ENCODE measurements at places on chromosomes 2 and 18.
A peak's percentile ranks its signal among the peaks of the same experiment; 100 is the strongest.

DNA sequence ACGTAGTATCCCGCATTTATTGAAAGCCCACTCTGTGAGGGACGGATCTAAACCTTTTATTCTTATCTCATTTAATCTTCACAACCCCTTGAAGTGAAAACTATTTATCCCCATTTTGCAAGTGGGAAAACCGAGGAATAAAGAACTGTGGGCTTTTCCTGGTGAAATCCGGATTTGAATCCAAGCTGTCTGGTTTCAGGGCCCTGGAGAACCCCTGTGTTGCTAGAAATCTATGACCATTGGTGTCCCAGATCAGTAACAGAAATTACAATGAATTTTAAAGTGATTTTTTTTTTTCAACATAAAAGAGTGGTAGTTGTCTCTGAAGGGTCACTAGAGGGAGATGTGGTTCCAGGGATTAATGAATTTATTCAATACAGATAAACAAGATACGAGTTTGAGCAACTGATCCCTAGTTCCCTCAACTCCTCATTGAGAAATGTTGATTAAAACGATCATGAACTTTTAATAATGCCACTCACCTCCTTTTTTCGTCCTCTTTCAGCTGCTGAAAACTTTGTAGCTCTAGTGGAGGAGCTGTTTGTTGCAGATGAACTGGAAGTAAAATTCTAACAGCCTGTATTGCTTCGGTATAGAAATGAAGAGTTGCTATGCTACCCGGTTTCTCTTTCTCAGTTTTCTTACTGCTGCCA is 940 bp downstream of the XRCC5 start:
- peak; percentile 32 for DNase-seq

DNA sequence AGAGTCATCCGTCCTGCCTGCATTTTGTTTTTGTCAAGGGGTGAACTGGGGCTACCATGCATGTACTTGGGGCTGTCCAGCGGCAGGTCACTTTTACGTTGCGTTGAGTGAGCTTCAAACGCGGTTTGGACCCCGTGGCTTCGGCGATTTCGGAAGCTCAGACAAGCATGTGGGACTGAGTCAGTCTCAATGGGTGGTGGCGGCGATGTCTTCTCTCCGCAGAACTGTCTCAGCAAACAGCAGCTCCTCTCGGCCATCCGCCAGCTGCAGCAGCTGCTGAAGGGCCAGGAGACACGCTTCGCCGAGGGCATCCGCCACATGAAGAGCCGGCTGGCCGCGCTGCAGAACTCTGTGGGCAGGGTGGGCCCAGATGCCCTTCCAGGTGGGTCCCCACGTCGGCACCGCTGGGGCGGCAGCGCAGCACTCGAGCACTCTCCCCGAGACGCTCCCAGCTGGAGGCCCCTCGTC is 21.3 kb downstream of the FBLN7 start:
- DNase-seq, result peak; percentile 47

DNA sequence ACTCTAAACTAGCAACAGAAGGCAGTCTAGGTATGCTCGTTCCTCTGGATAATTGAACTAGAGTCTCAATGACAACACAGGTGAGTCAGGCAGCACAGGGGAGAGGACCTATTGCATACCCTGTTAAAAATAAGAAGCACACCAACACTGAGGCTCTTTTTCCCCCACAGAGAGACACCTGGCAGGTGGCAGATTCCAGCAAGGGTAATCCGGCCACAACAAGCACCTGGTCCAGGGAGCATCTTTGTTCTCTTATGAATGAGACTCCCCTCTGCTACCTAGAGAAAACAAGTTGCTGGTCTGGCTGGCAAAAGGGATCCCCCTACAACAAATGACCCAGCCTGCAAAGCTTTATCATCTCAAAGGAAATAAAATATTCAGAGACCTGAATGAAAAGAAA is 508.9 kb upstream of the POU3F3 start:
- DNase-seq, result no peak

DNA sequence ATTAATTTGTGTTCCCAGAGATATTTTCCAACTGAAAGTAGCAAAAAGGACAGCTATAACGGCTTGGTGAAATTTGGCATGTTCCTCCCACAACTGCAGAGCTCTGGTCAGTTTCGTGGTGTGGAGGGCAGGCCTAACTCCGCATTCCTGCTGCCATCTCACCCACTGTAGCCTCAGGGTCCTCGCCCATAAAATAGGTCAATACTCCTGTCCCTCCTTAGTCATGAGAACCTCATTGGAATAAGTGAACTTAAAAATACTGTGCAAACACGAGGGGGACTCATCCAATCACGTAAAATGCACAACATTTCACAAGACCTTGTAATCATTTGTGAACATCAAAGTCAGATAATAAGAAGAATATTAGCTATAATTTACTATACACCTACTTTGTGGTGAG is 143.5 kb upstream of the NCKAP5 start:
- DNase-seq, result no peak

DNA sequence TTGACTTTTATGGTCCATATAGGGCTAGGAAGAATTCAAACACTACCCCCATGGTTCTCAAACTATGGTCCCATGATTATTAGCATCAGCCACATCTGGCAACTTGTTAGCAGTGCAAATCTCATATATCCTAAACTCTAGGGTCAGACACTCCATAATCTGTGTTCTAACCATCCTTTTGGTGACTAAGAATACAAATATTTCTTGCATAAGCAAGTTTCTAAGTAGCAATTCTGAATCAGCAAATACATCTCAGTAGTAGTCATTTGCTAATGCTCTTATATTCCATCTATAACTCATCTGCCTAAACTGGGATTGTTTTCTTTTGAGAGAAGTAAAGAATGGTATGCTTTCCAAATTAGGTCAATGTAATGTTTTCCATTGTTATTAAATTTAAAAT is 447.3 kb downstream of the TMX3 start:
- no peak for DNase-seq

DNA sequence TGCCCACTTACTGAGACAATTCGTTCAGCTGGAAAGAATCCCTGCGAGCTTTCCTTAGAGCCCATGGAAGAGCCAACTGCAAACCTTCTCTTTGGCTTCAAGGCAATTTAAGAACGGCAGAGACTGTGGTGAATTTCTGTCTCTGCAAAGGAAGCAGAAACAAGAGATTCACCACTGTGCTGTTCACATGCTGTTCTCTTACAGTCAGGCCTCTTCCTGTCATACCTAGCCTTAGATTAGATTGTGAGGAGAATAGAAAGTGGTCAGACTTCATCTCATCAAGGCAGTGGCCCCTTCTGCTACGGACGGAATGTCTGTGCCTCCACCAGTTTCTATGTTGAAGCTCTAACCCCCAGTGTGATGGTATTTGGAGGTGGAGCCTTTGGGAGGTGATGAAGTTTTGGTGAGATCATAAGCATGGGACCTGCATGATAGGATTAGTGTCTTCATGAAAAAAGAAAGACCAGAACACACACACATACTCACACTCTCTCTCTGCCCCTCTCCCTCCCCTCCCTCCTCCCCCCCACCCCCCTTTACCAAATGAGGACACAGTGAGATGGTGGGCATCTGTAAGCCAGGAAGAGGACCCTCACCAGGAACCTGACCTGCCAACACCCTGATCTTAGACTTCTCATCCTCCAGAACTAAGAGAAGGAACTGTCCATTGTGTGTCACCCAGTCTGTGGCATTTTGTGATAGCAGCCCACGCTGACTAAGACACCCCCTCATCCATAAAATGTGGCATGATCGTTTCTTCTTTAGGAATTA is 45.6 kb upstream of the NRP2 start:
- DNase-seq, result no peak

DNA sequence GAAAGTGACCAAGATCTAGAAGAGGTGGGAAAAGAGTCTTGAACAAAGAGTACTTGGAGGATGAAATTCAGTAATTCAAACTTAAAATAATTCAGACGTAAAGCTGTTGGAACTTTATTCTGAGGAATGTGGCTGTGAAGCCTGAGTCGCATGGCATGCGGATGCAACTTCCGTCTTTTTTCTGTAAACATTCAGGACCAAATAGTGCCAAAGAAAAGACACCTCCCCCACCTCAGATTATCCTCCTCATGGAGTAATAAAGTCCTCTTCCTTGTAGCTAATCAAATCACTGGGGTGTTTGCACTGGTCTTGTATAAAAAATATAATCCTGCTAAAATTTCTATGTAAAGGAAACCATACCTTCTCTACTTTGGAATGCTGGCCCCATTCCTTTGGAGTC is 790.4 kb downstream of the TSN start:
- DNase-seq, result no peak
